ENCODE measurements at places on chromosomes 3 and 15.

GRCh38 chr3:55947406-55947805 is 460.3 kb upstream of the WNT5A start:
- DNase-seq: no peak

GRCh38 chr3:137110392-137110996 is 152.7 kb downstream of the IL20RB start:
- no peak for DNase-seq

- no peak for DNase-seq
These were observed 36.3 kb downstream of the CCNL1 start for GRCh38 chr3:157123621-157124020.

DNA sequence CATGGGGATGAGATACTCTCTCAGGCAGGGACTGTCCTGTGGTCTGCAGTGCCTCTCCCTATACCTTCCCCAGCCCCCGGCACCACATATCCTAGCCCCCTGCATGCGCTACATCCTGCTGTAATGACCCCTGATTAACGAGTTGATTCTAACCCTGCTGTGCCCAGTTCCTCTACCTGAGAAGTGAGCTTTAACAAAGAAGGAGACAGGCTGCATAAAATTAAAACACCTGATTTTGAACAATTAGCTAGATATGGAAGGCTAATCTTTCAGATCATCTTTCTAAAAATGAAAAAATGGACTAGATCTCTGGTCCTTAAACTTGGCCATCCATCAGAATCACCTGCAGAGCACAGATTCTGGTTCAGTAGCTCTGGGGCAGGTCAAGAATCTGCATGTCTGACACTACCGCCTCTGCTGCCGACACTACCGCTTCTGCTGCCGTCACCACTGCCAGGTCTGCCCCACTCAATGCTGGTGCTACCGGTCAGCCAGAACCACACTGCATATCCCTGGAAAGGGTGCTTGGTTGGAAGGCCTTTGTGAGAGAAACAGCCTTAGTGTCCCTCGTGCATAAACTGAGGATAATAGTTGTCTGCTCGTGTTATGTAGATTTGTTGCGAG is 33.6 kb upstream of the ZBTB38 start:
- DNase-seq: no peak

GRCh38 chr15:57375827-57376695 is at the start of gene CGNL1:
Gene CGNL1 (plus strand): TSS chr15:57376505. CDS start chr15:57438000, 61,495 bp downstream.
- DNase-seq: peak; percentile 22

DNA sequence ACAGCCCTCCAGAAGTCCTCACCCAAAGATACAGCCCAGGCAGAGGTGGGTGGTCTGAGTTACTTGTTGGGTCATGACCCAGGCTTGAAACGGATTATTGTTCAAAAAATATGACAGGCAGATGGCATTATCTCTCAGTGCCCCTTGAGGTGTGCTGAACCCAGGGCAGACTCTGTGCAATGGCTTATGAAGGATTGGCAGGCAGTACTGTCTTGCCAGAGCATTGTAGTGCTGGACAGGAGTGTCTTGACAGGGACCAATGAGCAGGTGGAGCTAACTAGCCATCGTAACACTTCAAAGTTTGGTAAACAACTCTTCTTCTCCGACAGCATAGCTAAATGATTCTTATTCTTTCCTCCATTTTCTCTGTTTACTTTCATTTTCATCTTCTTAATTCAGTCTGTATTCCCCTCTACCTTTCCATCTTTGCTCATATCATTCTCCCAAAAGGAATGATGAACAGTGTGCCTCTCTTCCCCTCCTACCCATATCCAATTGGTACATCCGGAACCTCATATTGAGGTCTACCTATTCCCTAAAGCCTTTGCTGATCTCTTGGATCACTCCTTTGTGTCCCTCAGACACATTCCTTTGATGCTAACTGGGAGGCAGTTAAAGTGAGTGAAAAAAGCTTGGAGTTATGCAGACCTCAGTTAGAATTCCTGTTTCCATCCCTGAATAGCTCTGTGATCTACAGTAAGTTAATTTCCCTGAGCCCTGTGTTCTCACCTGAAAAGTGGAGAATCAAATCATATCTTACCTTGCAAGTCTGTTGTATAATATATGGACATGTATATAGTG is 2.6 kb upstream of the IL20RB start:
- DNase-seq: no peak

GRCh38 chr3:63351159-63352007 is 73.3 kb downstream of the SYNPR start:
- no peak for DNase-seq

- DNase-seq: no peak
These were observed 118.9 kb downstream of the ALDH1A2 start for GRCh38 chr15:57946491-57947048.

DNA sequence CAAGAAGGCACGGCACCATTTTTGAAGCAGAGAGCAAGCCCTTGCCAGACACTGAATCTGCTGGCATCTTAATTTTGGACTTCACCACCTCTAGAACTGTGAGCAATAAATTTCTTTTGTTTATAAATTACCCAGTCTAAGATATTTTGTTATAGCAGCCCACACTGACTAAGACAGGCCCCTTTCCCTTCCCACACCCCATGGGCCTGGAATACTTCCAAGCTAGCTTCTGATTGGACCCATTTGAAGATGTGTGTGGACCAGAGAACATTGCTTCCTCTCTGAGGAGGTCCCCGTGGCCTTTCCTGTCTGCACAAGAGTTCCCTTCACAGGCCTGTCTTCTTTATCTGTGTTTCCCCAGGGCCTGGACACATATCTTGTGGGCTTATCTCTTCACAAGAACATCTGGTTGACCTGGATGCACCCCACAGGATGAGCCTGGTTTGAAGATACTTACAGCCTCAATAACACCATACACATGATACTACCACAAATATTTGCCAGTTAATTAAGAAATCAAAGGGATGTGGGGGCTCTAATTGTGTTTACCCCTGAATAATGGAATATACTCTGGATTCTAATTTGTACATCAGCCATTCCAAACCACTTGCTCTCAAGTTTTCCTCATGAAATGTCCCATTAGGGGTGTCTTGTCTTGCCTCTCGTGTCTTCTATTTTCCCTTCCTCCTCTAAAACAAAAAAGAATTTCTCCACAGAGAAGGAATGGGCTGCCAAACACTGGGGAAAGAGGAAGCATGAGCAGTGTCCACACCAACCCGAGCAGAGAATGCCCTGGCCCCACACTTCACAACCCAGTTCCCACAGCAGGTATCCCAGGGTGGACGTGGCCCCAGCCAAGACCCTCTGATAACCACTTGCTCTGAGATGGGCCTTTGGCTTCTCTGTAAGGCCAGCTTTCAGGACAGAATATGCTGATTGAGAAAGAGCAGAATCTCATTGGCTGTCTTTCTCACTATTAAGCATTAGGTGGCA is 42.5 kb downstream of the GLB1 start:
- no peak for DNase-seq

GRCh38 chr3:100545371-100545770 is 53.0 kb downstream of the TMEM45A start:
- no peak for DNase-seq

DNA sequence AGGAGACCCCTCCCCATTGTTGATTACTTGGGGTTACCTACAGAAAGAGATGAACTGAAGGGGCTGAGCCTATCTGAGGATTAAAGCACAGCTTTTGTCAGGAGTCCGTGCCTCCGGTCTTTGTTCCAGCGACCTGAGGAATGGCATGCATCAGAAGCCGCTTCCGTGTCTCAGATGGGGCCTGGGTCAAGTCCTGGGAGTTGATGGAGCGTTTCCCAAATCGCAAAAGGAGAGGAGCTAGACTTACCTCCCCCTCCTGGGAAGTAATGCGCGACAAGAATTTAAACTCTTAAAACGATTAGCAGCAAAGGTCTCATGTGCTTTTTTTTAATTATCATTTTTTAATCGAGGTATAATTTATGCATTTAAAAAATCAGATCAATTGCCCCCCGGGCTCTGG is 983 bp upstream of the ALDH1A3 start:
- no peak for DNase-seq

GRCh38 chr3:11536936-11537612 is 106.6 kb downstream of the VGLL4 start:
- no peak for DNase-seq

GRCh38 chr3:16399473-16399872 is 114.0 kb downstream of the RFTN1 start:
- DNase-seq: peak; percentile 61

- no peak for DNase-seq
These were observed 56.0 kb downstream of the SEMA3G start for GRCh38 chr3:52388933-52389332.

- DNase-seq: no peak
These were observed 42.5 kb upstream of the SNRK start for GRCh38 chr3:43243590-43244587.

- no peak for DNase-seq
These were observed 223.8 kb downstream of the NTRK3 start for GRCh38 chr15:88032787-88033186.

- no peak for DNase-seq
These were observed 25.1 kb downstream of the SPSB4 start for GRCh38 chr3:141076036-141076773.

- DNase-seq: no peak
These were observed 100.1 kb upstream of the SPATA12 start for GRCh38 chr3:56960234-56960917.

DNA sequence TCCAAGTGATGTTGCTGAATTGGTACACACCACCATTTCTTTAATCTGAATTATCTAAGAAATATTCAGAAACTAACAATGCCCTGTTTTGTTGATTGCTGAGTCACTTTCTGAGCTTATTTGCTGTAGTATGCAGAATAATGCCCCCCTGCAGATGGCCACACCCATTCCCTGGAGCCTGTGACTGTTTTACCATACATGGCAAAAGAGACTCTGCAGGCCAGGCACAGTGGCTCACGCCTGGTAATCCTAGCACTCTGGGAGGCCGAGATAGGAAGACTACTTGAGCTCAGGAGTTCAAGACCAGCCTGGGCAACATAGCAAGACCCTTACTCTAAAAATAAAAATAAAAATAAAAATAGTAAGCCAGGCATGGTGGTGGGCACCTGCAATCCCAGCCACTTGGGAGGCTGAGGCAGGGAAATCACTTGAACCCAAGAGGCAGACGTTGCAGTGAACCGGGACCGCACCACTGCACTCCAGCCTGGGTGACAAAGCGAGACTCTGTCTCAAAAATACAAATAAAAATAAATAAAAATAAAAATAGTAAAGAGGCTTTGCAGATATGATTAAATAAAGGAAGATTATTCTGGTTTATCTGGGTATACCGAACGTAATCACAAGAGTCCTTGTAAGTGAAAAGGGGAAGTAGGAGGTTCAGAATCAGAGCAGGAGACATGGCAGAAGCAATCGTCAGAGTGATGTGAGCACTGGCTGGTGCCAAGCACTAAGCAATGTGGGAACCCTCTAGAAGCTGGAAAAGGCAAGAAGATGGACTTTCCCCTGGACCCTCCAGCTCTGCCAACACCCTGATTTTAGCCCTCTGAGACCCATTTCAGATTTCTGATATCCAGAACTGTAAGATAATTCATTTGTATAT is 19.0 kb downstream of the PCYT1A start:
- DNase-seq: no peak

All from NCI-H446 (cell line).